ENCODE measurements at places on chromosomes 4 and X. TPM values are rescaled to one million over a fixed set of nuclear protein-coding genes. Genes with fewer than 3 reads are reported as not detected.

ESX1 gene
- not detected for total RNA-seq

CLDN34 gene
- not detected for total RNA-seq

DNA sequence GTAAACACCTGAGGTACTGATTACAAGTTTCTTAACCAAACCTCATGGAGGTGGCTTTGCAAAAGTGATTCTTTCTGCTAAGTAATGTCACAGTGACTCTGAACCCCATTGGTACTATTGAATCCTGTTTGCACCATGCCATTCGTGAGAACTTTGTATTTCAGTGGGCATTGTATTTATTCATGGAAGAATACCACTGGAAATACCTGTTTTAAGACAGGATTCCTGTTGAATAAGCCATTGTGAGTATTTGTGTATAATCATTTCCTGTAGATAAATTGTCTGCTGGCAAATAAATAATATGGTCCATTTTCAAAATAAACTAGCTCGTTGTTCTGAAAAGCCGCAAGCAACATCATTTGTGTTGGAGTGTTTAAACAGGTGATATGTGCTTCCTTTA, 136.4 kb upstream of the GUCY1A1 start:
- no peak for DNase-seq
- H3K36me3 ChIP-seq = no peaks in the 10 kb centered on the region
- peaks cover 8% of the 10 kb centered on the region for H3K4me1 ChIP-seq
- no peak overlapping the region for H3K27ac ChIP-seq
- no peaks in the 10 kb centered on the region for H3K27me3 ChIP-seq
- no peak overlapping the region for H3K4me3 ChIP-seq

- no peaks in the 10 kb centered on the region for H3K36me3 ChIP-seq
- H3K27me3 ChIP-seq = no peaks in the 10 kb centered on the region
- DNase-seq = no peak
- H3K27ac ChIP-seq = no peak overlapping the region
- no peak overlapping the region for H3K4me3 ChIP-seq
Measured at GRCh38 chrX:40260146-40260747, 162.5 kb upstream of the BCOR start.

Measured in body of pancreas (tissue), 4 donors.